K562 (cell line): ENCODE measurements at places on chromosomes 16 and 17.

GRCh38 chr17:34146440-34147043 is 108.5 kb upstream of the CCL2 start:
- H3K4me3 ChIP-seq: no peak overlapping the region
- H3K4me1 ChIP-seq: no peaks in the 10 kb centered on the region
- H3K27me3 ChIP-seq: no peaks in the 10 kb centered on the region
- no peaks in the 10 kb centered on the region for H3K36me3 ChIP-seq
- DNase-seq: peak; percentile 66

- H3K27ac ChIP-seq: no peak overlapping the region
- DNase-seq: no peak
- H3K4me1 ChIP-seq: no peaks in the 10 kb centered on the region
Observed at GRCh38 chr17:65290616-65291015, 153.4 kb downstream of the RGS9 start.

- no peaks in the 10 kb centered on the region for H3K4me1 ChIP-seq
- H3K27me3 ChIP-seq: no peaks in the 10 kb centered on the region
- DNase-seq: peak; percentile 57
- no peak overlapping the region for H3K27ac ChIP-seq
Observed at GRCh38 chr17:4199818-4200402, 56.9 kb downstream of the CYB5D2 start.

DNA sequence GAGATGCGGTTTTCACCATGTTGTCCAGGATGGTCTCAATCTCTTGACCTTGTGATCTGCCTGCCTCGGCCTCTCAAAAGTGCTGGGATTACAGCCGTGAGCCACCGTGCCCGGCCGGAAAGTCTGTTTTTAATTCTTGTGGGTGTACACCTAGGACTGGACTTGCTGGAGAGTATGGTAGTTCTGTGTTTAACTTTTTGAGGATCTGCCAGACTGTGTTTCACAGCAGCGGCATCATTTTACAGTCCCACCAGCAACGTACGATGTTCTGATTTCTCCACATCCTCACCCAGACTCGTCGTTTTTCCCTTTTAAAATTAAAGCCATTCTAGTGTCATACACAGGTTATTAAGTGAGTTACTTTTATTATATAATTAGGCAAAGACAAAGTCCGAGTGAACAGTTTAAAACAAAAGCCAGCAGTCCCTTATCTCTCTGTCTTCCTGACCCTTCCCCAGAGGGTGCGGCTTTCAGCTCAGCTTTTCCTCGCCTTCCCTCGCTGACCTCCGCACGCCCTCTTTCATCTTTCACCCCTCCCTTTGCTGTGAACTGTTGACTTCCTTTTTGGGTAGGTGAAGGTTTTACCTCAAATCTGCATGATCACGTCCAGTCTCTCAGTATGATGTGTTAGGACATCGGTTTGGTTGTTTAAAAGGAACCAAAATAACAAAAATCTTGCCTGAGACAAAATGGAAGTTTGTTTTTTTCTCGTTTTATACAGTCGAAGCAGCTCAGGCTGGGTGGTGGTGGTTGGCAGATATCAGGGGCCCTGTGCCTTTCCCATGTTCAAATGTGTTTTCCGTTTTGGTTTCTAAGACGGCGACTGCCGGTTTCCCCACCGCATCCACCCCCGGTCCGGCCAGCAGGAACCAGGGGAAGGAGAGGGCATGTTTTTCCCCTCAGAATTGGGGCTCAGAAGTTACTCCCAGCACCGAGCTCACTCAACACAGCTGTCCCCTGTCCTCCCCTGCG is 18.0 kb downstream of the FAM234A start:
- no peak overlapping the region for H3K4me3 ChIP-seq
- peaks cover 16% of the 10 kb centered on the region; the same call in 2 of the 3 replicates for H3K36me3 ChIP-seq
- H3K4me1 ChIP-seq: peaks cover 9% of the 10 kb centered on the region
- no peaks in the 10 kb centered on the region for H3K27me3 ChIP-seq
- H3K27ac ChIP-seq: peak overlapping the region; percentile 85

GRCh38 chr17:6793748-6794493 is 17.9 kb downstream of the FBXO39 start:
- no peak for DNase-seq
- no peak overlapping the region for H3K4me3 ChIP-seq
- no peaks in the 10 kb centered on the region; the same call in 1 of the 2 replicates for H3K4me1 ChIP-seq
- H3K27ac ChIP-seq: no peak overlapping the region
- no peaks in the 10 kb centered on the region for H3K36me3 ChIP-seq

GRCh38 chr16:14375132-14375491 is 254.9 kb downstream of the PARN start:
- H3K4me1 ChIP-seq: peaks cover 5% of the 10 kb centered on the region
- no peak overlapping the region for H3K27ac ChIP-seq
- DNase-seq: no peak
- H3K36me3 ChIP-seq: no peaks in the 10 kb centered on the region
- peaks cover 21% of the 10 kb centered on the region for H3K27me3 ChIP-seq
- no peak overlapping the region for H3K4me3 ChIP-seq
